ENCODE measurements at places on chromosomes 2 and 18.

GRCh38 chr18:35463050-35463449 is 34.7 kb downstream of the INO80C start:
- no peak for DNase-seq

- no peak for DNase-seq
Measured at GRCh38 chr18:10770264-10770663, 244.4 kb downstream of the NAPG start.

GRCh38 chr18:2905854-2906703 is 59.3 kb downstream of the EMILIN2 start:
- no peak for DNase-seq

- DNase-seq, result no peak
Measured at GRCh38 chr2:238257786-238258700, 18.2 kb upstream of the HES6 start.

DNA sequence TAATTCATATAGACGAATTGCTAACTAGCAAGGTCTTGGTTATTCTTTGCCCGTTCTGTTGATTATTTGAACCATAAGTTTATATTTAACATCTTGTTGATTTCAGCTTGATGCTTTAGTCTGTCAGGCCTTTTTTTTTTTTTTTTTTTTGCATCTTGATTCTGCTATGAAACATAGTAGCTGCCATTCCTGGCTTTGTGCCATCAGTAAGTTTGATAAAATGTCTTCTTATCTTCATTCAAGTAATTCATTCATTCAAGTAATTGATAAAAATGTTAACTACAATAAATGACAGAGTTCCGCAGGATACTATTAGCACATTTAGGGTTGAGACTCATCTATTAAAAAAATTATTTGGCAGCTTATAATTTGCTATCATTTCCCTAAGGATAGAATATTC is 134.7 kb downstream of the LYPD6B start:
- DNase-seq, result no peak

- no peak for DNase-seq
Measured at GRCh38 chr18:1133541-1133940, 228.9 kb downstream of the ADCYAP1 start.

- DNase-seq, result no peak
Measured at GRCh38 chr2:225019105-225019504, 23.2 kb downstream of the DOCK10 start.

DNA sequence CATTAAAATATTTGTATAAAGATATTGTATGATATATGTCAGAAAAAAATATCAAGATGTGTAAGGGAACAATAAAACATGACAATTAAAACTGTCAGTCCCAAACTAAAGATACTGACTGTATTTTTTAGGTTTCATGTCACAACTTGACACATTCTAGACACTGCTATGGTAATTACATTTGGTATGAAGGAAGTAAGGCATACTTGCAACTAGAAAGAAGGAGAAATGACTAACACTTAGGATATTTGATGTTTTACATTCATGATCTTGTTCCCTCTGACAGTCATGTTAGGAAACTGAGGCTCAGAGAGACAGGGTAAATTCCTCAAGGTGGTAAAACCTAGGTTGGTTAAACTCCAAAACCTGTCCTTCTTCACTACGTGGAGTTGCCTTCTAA is 68.3 kb downstream of the TMEFF2 start:
- no peak for DNase-seq
